ENCODE measurements at places on chromosomes 4 and X. TPM values are rescaled to one million over a fixed set of nuclear protein-coding genes. Genes with fewer than 3 reads are reported as not detected.

The PASD1 gene
- total RNA-seq, result not detected

The MID1 gene
- total RNA-seq, result 75.2 TPM

The FAM9B gene
- not detected for total RNA-seq

The SPANXD gene
- total RNA-seq, result not detected

The NHSL2 gene
- total RNA-seq, result under 0.01 TPM

The PHOX2B gene
- not detected for total RNA-seq

The RAB40AL gene
- 1.1 TPM for total RNA-seq

The FAM236B gene
- total RNA-seq, result not detected

The KLF3 gene
- 13.0 TPM for total RNA-seq

The ATP1B4 gene
- total RNA-seq, result not detected

The TEX11 gene
- not detected for total RNA-seq

The FGFBP1 gene
- not detected for total RNA-seq

The GRIA2 gene
- not detected for total RNA-seq

The SPATA4 gene
- total RNA-seq, result not detected

The CENPI gene
- total RNA-seq, result 35.6 TPM

The PF4V1 gene
- total RNA-seq, result not detected

The RAB39B gene
- total RNA-seq, result not detected

The GAGE2A gene
- not detected for total RNA-seq

The SYTL4 gene
- total RNA-seq, result 3.3 TPM

The TRIM61 gene
- total RNA-seq, result 5.5 TPM

The ANAPC10 gene
- total RNA-seq, result 41.4 TPM

The SYP gene
- total RNA-seq, result 2.1 TPM

The HGFAC gene
- total RNA-seq, result not detected

The NEIL3 gene
- total RNA-seq, result 17.6 TPM

The GPR82 gene
- not detected for total RNA-seq

The ZXDB gene
- total RNA-seq, result 8.8 TPM

The POU4F2 gene
- not detected for total RNA-seq

The SMIM10 gene
- 4.7 TPM for total RNA-seq

The PRDM8 gene
- 0.36 TPM for total RNA-seq

The ALB gene
- not detected for total RNA-seq

The PCSK1N gene
- total RNA-seq, result not detected
